ENCODE measurements at places on chromosomes 1 and 21.

GRCh38 chr1:160850993-160851392 is 11.7 kb downstream of the CD244 start:
- no peak for DNase-seq

DNA sequence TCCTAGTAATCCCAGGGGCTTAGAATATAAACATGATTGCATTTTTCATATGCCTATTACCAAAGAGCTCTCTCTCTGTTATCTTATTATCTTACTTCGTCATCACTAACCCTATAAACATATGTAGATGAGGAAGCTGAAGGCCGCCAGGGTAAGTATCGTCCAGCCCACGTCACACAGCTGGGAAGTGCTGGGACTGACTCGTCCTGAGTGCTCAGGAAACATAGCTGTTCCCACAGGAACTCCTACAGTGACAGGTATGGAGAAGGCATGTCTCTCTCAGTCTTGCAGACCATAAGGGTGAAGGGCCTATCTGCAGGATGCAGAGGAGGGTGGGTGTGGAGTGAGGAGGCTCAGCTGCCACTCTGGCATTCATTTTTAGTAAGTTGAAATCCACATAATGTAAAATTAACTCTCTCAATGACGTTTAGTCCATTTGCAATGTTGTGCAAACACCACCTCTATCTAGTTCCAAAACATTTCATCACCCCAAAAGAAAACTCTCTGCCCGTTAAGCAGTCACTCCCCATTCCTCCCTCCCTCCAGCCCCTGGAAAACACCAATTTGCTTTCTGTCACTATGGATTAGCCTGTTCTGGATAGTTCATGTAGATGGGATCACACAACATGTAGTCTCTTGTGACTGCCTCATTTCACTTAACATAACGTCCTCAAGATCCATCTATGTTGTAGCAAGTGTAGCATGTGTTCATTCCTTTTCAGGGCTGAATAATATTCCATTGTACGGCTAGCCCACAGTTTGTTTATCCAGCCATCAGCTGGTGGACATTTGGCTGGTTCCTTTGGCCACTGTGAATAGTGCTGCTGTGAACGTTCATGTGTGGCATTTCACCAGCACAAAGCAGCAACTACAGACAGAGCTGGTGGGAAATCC is 68.3 kb downstream of the TCP10L start:
- DNase-seq = no peak

DNA sequence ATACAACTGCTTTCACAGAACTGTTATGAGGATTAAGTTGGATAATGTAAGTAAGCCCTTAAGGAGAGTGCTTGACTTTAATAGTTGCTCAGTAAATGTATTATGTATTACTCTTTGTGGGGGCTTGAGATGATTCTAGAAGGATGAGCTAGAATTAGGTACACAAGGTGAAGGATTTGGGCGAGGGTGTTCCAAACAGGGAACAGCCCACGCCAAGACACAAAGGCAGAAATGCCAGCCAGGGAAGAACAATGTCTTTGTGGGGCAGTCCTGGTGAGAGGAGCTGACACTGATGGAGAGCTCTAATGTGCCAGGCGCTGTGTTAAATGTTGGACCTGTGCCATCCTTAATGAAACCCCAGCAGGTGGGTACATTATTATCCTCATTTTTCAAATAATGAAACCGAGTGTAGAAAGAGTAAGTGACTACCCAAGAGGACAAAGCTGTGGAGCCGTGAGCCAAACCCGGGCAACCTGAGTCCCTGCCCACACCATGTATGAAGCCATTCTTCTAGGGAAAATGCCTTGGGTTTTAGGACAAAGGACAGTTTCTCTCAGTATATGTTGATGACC is 362.4 kb downstream of the HHAT start:
- DNase-seq = no peak

DNA sequence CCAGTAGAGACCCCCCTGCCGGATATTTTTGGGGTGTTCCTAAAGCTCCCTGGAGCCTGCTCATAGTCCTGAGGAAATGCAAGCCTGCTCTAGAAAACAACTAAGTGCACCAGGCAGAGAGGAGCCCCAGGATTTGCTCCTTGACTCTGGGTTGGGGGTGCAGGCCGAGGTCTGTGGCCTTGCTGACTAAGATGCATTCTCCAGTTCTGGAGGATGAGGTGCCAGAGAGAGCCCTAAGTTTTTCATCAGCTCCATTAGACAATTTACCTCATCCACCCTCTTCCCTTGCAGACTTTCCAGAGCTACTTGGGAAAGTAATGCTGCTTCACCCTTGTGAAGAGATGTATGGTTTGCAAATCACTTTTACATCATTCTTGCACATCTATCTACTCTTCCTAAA is 9.1 kb downstream of the TUFT1 start:
- DNase-seq = no peak

- DNase-seq = no peak
Measured at GRCh38 chr1:185636848-185637247, 97.3 kb upstream of the HMCN1 start.

DNA sequence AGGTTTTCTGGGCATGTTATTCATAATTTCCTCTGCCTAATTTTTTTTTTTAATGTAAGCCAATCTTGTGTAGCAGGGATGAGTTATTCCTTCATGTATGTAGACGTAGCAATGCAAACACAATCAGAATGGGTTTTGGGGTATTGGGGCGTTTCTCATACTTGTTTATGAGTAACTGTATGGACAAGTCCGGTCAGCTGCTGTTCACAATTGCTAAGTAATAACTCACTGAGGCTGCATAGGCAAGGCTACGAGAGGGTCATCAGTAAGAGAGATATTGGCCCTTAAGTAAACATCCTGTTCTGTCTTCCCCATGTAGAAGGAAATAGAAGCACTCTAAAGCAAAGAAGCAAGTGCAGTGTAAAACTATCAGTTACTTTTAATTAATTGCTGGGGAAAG is 9.5 kb upstream of the TARS2 start:
- no peak for DNase-seq

DNA sequence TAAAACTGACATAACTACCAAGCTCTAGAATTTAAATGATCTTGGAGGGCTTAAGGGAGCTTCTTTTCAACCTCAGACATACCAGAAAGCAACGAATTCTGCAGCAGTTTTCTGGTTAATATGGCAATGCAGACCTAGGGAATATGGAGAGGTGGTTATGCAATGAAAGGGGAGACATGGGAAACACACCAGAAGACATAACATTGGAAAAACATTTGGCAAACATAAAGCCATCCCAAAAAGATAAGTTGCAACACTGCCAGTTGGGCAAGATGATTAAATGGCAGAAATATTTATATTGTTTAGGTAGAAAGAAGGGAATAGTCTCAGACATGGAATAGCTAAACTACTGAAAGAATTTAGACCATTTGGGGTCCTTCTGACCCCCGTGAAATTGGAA is 104.5 kb downstream of the KCNJ6 start:
- DNase-seq = no peak

DNA sequence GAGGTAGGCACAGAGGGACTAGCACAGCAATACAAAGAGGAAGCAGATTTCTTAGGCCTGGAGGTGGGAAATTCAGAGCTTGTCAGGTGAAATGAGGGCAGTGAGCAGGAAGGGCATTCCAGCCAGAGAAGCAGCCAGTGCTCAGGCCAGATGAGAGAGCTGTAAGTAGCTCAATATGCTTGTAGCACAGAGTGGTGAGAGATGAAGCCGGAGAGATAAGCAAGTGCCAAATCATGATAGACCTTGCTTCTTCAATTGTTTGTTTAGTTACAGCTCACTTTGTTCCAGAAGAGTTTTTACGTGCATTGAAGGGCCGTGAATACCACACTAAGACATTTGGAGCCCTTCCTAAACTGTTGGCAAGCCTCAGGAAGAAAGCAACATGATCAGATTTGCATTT is 42.0 kb upstream of the ADAMTS1 start:
- no peak for DNase-seq

DNA sequence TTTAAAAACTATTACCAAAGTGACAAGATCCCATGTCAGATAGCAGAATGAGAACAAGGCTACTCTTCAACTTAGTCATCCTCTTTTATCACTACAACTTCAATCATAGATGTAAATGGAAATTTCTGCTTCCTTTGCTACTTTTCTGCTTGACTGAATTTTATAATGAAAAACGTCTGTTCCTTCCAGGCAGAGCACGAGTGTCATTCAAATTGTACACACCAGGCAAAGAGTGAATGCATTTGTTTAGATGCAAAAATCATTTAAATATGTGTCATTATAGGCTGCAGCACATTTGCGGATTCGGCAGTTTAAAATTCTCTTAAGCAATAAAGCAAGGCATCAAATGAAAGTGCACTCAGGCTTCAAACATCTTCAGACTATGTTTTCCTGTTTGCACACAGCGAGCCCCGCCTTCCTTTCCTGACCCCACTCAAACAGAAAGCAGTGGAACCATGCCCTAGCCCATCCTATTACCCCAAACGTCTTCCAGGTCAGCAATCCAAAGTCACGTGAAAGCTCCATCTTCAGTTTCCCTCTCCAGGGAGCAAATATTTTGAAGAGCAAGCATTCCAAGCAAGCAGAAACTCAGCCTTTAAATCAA is 99.6 kb downstream of the APP start:
- no peak for DNase-seq

GRCh38 chr1:246302251-246302625 is 204.8 kb downstream of the SMYD3 start:
- no peak for DNase-seq

DNA sequence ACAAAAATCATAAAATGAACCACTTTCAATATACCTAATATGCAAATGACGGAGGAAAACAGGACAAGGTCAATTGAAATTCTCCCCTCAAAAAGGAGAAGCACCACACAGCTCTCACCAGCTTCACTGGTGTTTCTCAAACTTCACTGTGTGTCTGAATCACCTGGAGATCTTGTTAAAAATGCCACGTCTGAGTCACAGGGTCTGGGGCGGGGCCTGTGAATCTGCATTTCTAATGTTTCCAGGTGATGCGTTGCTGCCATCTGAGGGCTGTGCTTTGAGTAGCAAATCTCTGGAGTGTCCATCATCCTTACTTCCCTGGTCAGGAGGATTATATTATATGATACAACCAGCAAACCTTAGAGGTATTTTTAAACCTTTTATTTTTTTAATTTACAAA is 9.0 kb downstream of the CLDN19 start:
- DNase-seq = no peak

DNA sequence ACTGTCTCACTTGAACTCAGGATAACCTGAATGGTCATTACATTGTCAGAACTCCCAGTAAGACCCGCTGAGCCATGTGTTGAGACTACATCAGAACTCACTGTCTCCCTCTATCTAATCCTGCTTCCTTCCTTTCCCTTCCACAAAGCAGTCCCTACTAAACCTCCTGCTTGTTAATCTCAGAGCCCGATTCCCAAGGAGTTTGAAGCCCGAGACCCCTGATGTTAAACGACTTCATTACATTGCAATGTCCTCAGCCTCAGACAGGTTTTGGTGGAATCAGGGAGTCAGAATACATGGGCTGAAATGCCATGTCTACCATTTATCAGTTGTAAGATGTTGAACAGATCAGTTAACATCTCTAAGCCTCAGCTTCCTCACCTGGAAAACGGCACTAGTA is 682.4 kb downstream of the ADGRL2 start:
- DNase-seq = no peak

- DNase-seq = no peak
Measured at GRCh38 chr1:116309090-116309870, 63.8 kb upstream of the ATP1A1 start.

GRCh38 chr1:108845446-108845845 is 11.4 kb downstream of the AKNAD1 start:
- no peak for DNase-seq

DNA sequence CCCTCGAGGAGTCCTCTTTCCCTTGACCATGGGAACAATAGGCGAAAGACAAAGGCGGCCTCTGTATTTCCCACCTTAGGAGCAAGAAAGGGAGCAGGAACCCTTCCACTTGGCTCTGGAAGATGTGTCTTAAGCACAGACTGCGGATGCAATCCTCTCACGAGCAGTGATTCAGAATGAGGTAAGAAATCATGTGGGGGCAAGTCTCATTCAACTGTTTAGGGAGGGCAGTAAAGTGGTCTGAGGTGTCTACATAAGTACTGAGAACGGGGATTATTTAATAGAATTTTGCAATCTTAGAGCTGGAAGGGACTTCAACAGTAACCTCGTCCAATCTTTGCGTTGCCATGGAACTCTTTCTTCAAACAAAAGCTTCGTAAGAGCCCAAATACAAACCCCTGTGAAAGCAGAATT is 1.6 kb upstream of the DYRK3 start:
- DNase-seq = no peak

GRCh38 chr1:116942344-116942743 is 32.6 kb downstream of the PTGFRN start:
- DNase-seq = no peak

- DNase-seq = no peak
Measured at GRCh38 chr1:155860970-155861510, 1.7 kb downstream of the SYT11 start.

DNA sequence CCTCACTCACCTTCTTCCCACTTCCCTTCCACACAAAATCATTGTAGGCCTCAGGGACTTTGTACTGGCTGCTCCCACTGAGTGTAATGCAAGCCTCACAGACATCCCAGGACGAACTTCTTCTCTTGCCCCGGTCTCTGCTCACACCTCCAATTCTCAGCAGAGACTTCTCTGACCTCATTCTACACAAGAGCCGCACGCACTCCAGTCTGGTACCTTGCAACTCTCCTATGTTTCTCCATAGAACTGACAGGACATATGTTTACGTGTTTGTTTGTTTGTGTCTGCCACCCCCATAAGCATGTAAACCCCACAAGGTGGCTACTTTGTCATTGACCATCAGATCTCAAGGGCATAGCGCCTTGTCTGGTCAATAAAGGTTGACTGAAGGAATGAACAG is 350.8 kb downstream of the AJAP1 start:
- DNase-seq = no peak

DNA sequence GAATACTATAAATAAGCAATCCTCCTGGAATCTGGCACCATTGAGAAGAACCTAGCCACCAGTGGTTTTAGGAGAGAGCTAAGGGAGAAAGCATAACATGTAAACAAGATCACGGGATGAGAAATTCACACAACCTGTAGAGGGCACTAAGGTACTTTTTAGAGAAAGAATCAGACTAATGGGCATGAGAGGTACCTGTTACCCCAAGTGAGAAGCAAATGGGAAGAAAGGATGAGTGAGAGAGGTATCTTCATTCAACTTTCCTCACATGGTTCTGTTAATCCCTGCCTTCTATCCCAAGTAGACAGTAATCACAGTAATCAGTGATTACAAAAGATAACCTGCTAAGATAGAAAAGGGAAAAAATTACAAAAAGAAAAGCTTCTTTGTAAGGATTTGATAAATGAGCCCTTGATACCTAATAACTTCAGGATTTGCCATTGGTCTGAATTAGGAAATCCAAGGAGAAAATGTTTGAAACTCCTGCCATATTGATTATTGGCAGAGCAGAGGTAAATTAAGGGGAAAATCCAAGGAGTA is 251.1 kb upstream of the ADGRL2 start:
- DNase-seq = no peak

All from progenitor cell of endocrine pancreas (in vitro differentiated cells).